HAP-1 (cell line): ENCODE measurements at places on chromosomes 12 and 14.

- DNase-seq = peak; percentile 47
Observed at GRCh38 chr12:6752167-6752920, 597 bp downstream of the MLF2 start.

- no peak for DNase-seq
Observed at GRCh38 chr12:47192051-47192450, 112.3 kb upstream of the AMIGO2 start.

DNA sequence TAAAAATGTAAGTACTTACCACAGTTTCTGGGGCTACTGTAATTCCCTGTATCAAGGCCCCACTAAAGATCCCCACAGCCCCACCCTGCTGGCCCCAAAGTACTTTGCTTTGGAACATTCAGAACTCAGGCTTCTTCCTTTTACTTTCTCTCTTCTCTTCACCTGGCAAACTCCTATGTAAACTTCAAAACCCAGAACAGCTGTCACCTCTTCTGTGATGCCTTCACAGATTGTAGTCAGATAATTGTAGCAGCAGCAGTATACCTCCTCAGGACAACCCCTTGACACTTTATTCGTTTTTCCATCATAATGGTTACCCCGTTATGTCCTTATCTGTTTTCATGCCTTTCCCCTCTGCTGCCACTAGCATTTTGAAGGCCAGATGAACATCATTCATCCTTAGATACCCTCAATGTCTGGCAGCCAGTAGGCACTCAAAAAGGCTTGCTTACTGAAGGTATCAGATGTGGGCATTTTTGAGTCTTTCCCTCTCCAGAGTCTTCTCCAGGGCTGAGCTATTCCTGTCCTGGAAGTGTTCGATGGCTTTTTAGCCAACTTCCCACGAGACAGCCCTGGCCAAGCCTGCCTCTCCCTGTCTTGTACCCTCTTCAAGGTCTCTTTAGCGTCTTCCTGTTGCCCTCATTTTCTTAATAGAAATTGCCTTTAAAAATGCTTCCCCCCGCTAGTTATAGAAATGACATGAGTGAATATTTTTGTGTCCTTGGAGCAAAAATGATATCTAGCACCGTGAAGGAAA, 7.4 kb downstream of the PLBD2 start:
- no peak for DNase-seq

DNA sequence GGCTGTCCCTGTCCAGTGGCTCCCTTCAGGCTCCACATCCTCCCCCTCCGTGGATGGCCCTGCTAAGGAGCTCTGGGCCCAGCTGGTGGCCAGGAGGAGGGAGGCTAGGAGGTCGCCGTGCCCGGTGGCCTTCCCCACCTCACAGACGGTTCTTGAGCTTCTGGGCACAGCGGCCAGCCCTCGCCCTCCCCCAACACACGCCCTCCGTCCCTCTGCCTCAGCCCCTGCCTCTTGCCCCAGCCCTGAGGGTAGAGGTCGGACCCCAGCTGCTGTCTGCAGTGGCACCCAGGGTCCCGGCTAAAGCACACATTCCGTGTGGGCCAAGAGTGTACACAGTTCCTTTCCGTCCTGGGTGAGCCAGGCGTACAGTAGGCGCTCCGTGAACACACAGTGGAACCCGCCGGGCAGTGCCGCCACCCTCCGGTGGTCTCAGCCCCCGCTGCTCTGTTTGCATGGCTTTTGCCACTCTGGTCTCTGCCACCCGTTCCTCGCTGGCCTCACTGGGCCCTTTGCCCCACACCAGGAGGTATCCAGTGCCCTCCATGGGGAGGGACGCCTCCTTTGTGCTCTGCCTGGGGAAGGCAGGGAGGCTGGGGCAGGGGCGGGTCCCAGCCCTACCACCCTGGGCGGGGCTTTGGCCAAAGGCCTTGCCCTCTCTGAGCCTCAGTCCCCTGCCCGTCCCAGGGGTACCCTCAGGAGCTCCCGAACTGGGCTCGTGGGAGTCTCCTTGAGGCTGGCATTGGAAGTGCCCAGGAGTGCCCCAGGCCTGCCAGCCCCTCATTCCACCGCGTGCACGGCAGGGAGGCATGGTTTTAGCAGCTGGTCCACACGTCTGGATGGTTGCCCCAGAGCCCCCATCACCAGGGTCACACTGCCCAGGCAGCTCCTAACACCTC, 13.0 kb downstream of the TRMT61A start:
- no peak for DNase-seq

- DNase-seq = no peak
Observed at GRCh38 chr14:52871606-52872005, 79.2 kb downstream of the FERMT2 start.

GRCh38 chr14:66383257-66383656, 102.9 kb upstream of the CCDC196 start:
- DNase-seq = no peak

DNA sequence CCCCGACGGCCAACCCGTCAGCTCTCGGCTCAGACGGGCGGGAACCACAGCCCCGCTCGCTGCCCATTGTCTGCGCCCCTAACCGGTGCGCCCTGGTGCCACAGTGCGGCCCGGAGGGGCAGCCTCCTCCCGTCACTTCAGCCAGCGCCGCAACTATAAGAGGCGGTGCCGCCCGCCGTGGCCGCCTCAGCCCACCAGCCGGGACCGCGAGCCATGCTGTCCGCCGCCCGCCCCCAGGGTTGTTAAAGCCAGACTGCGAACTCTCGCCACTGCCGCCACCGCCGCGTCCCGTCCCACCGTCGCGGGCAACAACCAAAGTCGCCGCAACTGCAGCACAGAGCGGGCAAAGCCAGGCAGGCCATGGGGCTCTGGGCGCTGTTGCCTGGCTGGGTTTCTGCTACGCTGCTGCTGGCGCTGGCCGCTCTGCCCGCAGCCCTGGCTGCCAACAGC, at the start of gene WNT1:
Gene WNT1 (plus strand): TSS at position 32 of the 450 bp plus-strand sequence. CDS start 329 bp downstream, at position 361.
- no peak for DNase-seq

DNA sequence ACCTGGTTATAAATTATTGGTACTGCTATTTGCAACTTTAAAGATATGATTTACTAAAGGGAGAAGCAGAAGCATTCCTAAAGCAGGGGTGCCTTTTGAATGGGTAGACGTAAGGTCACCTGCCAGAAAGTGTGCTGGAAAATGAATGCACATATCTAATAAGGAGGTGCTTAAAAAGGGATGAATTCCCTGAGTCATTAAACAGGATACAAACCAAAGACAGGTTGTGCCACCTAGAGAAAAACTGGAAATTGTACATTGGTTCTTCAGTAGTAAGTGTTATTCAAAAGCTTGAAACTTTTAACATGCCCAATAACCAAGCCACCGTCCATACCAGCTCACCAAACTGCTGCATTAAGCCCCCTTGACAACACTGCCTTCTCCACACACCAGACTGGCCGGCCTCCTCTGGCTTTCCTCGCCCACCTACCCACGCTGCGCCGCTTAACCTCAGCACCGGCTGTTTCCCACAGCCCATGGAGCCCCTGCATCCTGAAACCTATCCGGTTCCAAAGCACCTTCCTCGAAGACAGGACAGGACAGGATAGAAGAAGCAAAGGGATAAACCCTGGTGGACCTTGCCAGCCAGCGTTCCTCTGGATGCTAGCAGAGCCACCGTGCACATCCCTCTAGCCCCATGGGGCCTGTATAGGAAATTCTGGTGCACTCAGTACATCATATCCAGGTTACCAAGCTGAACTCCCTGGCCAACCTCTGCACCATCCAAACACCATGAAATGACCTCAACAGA, 201.5 kb upstream of the CAND1 start:
- no peak for DNase-seq

DNA sequence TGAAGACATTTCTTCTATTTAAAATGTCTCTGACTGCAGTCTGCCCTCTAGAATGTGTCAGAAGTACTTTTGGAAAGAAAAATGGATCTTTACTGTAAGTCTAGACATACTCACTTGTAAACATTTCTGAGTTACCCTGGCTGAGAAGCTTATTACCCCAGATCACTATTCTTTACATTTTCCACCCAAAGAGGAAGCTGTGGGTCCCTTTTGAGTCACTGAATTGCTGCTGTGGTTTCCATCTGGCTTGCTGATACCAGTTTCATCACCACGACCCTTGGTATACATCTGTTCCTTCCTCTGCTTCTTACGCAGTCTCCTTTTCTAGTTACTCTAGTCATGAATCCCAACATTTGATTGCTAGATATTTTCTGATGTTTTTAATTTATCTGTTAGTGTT, 20.2 kb upstream of the CLEC4D start:
- no peak for DNase-seq

GRCh38 chr12:109997393-109997792, 1.2 kb upstream of the GIT2 start:
- no peak for DNase-seq

GRCh38 chr12:121600702-121601336, 20.0 kb upstream of the KDM2B start:
- DNase-seq = no peak

GRCh38 chr14:24889843-24890242, 160.1 kb downstream of the STXBP6 start:
- DNase-seq = no peak

DNA sequence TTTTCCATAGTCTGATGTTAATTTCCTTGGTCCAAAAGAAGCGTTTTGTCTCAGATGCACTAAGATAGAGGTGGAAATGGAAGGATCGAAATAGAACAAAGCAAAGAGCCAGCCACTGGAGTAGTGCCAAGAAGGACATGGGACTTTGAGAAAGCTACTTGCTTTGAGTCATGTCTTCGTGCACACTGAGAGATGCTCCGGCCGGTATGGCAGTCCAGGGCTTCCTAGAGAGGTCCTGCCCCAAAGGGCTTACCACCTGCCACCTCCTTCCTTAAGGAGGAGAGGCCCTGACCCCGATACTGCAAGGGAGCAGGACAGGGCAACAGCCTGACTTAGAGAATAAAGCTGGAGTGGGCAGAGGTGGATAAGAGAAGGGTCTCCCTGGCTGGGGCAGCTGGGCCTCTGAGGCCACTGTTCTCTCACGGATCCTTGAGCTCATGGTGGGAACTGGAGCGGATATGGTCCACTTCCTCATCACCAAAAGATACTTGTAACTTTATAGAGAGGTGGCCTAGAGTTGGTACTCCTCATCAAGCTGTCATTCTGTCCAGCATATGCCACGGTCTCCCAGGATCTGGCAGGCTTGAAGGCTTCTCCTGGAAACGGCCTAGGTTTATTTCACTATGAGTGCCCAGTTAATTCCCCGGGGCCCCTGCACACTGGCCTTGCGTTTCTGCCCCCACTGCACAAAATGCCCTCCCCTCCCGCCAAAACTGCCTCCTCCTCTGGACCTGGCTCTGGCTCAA, 57.4 kb downstream of the FOXN3 start:
- no peak for DNase-seq
